ENCODE measurements at places on chromosomes 1 and 21.

DNA sequence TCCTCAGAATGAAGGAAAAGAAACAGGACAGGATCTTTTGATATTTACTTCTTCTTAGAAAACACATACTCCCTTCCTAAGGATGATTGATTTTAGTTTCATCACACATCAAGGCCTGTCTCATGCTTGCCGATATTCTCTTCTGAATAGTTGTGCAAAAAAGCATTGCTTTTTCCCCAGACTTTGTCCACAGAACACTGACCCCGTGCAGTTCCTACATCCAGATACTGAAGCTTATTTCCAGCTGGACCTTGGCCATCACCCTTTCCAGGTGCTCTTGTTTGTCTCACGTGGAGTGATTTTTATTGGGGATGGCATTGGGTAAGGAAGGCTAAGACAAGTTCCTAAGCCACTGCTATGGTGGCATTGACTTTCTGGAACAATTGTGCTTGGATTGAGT, 197.3 kb upstream of the HOOK1 start:
- no peak for DNase-seq

- no peak for DNase-seq
Measured at GRCh38 chr1:245475126-245475525, 320.3 kb downstream of the KIF26B start.

DNA sequence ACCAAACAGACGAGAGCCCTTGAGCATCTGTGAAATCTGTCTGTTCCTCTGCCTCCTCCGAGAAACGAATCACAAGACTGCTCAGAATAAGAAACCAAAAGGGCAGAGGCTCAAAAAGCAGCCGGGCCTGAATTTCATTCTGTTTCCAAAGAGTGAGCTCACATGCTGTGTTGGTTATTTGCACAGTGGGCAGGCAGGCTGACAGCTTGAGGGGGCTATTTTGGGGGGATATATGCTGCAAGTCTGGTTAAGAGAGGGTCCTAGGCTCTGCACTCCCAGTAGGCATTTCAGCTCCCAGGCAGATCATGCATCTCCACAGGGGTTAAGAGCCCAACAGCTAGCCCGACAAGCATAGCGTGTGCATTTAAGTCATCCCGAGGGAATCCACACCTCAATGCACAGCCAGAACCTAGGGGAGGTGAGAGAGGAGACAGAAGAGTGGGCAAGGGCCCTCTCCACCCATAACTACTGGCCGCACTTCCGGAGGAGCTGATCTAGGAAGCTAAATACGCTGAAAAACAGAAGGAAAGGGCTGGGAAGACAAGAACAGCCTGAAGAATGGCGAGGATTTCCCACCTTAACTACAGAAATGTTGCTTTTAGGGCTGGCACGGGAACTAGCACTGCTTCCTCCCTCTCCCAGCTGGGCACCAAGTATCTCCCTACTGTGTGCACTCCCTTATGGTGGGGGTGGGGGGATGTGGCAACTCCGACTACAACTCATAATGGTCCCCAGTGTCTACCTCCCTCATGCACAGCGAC, 3.7 kb downstream of the PGBD5 start:
- no peak for DNase-seq

- DNase-seq = no peak
Measured at GRCh38 chr1:119341372-119341947, 27.1 kb upstream of the HAO2 start.

GRCh38 chr21:38683222-38683621, 122.5 kb upstream of the ETS2 start:
- DNase-seq = no peak

DNA sequence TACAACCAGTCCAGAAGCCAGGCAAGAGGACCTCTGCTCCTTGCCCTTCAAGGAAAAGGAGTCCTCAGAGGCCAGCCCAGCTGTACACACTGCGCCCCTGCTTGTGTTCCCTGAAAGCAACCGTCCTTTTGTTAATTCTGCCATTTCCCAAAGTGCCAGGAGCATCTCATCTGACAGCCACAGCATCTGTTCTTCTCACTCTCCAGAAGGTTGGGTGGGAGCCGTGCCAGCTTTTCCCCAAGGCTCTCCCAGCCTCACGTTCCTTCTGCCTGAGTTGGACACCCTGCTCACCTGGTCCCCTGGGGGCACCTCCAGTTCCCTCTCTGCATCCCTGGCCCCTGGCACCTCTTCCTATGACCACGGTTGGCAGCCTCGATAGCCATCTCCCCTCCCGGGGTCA, 10.5 kb upstream of the CNTN2 start:
- no peak for DNase-seq

DNA sequence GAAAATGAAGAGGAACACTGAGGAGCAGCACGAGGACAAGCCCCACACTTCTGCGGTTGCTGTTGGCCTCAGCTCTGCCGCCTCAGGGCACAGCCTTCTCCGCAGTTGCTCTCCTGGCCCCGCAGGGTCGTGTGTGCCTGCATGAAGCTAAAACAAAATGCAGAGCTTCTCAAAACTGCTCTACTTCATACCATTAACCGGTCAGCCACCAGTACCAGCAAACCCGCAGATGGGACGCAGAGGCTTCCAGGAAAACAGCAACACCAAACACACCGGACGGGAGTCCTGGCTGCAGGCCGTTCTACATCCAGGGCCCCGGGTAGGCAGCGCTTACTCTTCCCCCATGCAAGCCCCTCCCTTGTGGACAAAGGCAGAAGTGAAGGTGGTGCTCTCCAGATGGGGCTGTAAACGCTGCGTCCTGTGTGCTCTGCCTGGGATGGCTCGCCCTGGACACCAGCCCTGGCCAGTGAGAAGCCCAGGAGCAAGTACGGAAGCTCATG, 7.1 kb upstream of the C1orf159 start:
- DNase-seq = no peak

DNA sequence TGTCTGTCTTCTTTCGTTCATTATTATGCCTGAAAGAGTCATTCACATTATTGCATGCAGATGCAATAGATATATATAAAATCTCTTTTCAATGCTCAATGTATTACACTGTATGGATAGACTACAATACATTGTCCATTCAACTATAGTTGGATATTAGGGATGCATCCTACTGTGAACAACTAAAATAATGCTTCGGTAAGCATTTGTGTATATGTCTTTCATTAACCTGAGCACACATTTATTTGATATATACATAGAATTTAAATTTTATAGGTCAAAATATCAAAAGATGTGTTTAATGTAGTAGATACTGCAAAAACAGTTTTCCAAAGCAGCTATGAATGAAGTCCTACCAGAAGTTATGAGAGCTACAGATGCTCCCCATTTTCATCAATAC, 8.9 kb downstream of the PLD5 start:
- DNase-seq = no peak

GRCh38 chr1:56394298-56394697, 185.1 kb downstream of the PLPP3 start:
- DNase-seq = no peak

- DNase-seq = peak; percentile 61
Measured at GRCh38 chr1:212566522-212567479, 41.8 kb upstream of the ATF3 start.

- DNase-seq = no peak
Measured at GRCh38 chr1:224755586-224755985, 139.5 kb downstream of the CNIH3 start.

GRCh38 chr21:26798856-26799751, 46.1 kb downstream of the ADAMTS1 start:
- no peak for DNase-seq

- DNase-seq = no peak
Measured at GRCh38 chr1:115660151-115660550, 18.4 kb downstream of the VANGL1 start.

- DNase-seq = no peak
Measured at GRCh38 chr1:193707271-193708021, 521.0 kb upstream of the B3GALT2 start.

DNA sequence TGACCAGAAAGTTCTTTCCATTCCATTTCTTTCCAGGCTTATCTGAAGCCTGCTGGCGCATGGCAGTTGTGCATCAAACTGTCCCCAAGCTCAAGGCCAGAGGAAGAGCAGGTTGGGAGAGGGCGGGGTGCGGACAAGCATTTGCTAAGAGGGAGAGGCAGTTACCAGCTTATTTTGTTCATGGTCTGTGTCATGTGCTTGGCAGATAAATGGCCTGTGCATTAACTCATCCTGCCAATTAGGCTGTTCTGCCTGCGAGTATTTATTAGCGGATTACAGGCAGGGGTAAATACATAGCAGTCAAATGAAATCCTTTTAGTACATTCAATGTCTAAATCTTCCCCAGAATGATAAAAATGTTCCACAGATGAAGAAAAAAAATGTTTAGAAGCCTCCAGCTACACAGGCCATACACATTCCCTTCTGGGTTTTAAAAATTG, 48.9 kb upstream of the B3GALNT2 start:
- DNase-seq = no peak

DNA sequence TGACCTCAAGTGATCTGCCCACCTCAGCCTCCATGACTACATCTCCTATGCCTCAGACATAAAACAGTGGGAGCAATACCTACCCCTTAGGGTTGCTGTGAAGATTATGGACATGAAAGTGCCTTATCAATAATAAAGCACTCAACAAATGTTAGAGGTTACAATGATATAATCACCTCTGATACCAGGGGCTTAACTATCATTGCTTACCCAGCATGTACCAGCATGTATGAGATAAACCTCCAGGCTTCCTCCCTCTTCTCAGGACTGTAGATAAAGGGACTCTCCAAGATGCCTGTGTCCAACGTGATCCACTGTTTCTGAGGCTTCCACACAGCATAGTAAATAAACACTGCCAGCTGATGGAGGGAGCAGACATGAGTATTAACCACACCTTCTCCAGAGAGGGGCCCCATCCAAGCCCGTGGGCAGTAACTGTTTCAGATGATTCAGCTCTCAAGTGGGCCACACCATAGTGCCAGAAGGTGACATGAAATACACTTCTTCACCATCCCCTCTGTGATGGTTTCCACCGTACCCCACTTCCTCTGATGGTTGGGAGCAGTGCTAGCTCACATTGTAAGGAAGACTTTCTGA, 26.2 kb downstream of the RHBDL2 start:
- no peak for DNase-seq

- DNase-seq = no peak
Measured at GRCh38 chr21:22762463-22762862, 1764.3 kb downstream of the NCAM2 start.

GRCh38 chr1:29575826-29576225, 339.5 kb downstream of the PTPRU start:
- no peak for DNase-seq

DNA sequence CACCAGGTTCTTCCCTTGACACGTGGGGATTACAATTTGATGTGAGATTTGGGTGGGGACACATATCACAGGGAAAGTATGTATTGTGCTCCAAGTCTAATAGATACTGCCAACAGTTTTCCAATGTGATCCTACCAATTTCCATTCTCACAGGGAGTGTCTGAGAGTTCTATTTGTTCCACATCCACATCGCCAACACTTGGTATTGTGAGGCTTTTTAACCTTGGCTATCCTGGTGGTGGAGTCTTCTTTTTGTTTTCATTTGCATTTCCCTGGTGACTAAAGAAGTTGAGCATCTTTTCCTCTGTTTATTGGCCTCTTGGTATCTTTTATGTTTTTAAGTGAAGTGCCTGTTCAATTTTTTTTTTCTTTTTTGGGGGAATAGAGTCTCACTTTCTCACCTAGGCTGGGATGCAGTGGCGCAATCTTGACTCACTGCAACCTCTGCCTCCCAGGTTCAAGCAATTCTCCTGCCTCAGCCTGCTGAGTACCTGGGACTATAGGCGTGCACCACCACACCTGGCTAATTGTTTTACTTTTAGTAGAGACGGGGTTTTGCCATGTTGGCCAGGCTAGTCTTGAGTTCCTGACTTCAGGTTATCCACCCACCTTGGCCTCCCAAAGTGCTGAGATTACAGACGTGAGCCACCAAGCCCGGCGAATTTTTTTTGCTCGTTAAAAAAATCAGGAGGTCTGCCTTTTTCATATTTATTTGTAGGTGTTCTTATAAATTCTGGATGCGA, 15.9 kb upstream of the PADI1 start:
- DNase-seq = no peak

GRCh38 chr21:32393677-32394001, 827 bp upstream of the URB1 start:
- no peak for DNase-seq

DNA sequence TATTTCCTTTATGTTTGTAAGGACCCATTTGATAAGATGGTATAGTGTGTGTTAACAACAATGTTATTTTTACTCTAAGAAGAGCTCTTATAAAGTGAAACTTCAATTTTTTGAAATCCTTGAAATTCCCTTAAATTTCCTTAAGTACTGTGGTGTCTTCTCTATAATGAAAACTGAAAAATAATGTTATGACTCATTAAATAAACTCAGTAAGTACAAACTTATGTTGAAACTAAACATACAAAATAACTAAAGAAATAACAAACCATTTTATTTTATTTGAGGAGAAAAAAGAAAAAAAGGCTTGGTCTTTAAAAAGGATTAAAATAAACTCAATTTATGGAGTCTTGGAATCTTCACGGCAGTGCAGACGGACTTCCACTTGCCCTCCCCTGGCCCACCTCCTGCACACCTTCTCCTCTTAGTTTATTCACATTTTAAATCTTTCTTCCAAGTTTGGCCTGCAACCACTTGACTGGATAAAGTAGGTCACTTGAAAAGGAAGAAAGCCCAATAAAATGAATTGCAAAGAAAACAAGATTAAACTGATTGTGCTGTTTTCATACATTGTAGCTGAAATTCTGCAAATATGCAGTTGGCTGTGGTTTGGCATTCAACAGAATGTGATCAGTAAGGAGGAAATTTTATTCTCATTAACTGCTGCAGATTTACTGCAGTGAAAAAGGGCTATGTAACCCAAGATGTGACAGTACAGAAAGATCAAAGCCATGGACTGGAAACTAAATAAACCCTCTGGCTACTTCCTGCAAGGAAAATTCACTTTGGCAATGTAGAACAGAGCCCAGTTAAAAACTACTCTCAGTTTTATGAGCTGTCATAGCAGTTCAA, 48.5 kb upstream of the SCYL3 start:
- no peak for DNase-seq

DNA sequence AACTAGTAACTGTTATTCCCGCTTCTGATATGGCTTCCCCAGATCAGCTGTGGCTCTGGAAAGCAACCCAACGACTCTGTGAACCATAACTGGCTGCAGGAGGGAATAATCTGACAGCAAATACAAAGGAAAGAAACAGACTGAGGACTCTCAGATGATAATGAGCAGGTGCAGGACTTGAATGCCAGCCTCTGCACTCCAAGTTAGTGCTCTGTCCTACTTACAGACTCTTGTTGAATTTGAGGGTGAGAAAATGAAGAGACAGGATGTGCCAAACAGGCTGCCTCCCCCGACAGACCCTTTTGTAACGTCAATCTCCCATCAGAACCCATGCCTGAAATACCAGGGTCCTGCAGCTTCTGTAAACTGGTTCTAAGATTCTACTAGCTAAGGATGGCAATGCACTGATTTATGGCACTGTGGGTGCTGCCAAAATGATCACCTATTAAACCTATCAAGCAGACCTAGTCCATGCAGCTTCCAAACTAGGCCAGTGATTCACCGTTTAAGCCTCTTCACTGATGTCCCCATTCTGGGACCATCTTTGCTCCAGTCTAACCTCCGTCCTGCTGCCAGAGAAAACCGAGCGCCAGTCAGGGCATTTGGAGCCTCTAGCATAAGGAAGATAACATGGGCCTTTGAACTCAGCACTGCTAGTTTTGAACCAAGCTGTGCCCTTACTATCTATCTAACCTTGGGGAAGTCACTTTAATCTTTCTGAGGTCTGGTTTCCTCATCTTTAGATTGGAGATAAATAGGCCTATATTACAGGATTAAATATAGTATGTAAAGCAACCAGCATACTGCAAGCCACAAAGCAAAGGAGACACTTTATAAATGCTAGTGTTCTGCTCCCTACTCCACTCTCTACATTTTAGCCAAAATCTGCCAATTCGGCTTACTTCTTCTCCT, 4.8 kb downstream of the MKNK1 start:
- DNase-seq = no peak

GRCh38 chr1:180261030-180261429, 31.0 kb downstream of the LHX4 start:
- DNase-seq = no peak

- no peak for DNase-seq
Measured at GRCh38 chr1:162924179-162924578, 63.2 kb upstream of the CCDC190 start.
